Globus pallidus (tissue), 1 donor: ENCODE measurements at places on chromosomes 13 and 19.

DNA sequence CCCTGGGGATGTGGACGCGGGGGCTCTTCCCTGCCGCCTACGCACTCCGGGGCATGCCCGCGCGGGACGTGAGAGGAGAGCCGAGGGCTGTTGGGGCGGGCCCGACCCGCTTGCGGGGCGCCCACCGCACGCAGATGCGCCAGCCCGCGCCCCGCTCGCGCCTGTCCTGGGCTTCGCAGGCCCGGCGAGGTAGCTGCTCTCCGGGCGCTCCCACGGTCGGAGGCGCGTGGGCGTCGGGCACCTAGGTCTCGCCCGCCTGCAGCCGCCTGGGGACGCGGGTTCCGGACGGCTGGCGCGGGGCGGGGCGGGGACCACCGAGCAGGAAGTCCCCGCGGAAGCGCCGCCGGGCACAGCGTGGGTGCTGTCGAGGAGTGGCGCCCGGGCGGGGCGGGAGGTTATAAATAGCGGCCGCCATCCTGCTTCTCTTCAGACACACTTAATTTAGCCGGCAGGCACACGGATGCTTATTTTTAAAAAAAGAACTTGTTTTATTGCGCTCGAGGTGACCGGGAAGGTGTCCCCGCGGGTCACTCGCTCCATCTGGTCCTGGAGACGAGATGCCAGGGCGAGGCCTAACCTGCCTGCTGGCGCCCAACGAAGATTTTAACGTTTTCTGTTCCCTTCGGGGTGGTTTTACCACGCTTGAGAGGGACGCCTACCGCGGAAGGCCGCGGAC, 561 bp upstream of the GJA3 start:
- no peak for DNase-seq

DNA sequence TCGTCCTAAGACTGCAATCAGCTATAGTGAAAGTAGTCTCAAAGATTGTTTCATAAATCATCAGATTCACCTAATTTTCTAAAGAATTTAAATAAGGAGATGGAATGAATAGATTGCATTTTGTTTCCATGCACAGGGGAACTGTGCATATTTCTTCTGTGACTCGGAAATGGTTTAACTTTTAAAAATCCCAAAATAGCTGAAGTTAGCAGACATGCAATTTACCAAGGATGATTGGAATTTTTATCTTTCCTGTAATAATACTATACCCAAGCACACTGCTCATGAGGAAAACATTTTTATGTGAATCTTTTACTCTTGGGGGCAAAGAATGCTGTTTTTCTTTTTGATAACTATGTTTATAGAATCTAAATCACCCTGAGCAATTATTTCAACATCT, 15.0 kb upstream of the LMO7 start:
- DNase-seq = no peak

GRCh38 chr19:57052081-57052480, 67.7 kb upstream of the USP29 start:
- DNase-seq = no peak

- no peak for DNase-seq
Measured at GRCh38 chr13:20195801-20196200, 3.1 kb upstream of the GJB2 start.

DNA sequence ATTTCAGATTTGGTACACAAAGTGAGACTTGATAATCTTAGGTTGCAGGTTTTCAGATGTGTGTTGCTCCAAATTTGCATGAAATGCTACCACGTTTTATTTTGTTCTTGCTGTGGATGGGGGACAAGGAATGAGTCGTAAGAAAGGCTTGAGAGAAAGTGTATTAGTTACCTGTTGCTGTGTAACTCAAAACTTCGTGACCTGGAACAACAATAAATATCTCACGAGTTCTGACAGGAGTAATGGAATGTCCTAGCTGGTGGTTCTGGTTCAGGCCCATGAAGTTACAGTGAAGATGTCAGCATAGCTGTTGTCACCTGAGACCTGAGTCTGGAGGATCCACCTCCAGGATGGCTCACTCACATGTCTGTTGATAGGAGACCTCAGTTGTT, 1.2 kb downstream of the ZNF8 start:
- no peak for DNase-seq

- DNase-seq = no peak
Measured at GRCh38 chr19:47682939-47683338, 30.3 kb upstream of the EHD2 start.

DNA sequence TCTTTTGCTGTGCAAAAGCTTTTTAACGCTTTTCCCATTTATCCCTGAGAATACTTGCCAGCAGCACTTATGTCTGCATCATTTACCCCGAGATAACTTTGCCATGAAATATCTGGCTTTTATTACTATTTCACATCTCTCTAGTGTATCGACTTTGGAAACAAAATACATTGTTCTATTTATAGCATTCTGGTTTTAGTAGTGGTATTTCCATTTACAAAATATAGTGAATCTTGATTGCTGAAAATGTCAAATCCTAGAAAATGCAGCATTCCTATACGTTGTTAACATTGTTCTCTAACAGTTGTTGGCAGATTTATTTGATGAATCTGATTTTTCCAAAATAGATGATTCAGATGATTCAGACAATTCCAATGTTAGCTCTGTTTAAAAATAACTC, 189.3 kb upstream of the SPRY2 start:
- no peak for DNase-seq

DNA sequence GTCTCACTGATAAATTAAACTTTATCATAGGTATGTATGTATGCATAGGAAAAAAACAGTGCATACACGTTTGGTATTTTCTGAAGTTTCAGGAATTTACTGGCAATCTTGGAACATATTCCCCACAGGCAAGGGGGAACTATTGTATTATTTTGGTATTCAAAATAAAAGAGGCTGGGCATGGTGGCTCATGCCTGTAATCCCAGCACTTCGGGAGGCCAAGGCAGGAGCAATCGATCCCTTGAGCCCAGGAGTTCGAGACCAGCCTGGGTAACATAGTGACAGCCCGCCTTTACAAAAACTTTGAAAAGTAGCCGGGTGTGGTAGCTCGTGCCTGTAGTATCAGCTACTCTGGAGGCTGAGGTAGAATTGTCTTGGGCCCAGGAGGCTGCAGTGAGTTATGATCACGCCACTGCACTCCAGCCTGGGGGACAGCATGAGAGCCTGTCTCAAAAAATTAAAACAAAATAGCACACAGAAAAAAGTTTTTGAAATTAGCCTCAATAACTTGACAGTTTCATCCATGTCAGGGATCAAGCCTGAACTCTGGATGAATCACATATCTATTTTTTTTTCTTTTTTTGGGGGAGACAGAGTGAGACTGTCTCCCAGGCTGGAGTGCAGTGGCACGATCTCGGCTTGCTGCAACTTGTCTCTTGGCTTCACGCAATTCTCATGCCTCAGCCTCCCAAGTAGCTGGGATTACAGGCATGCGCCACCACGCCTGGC, 29.1 kb upstream of the HOMER3 start:
- DNase-seq = no peak

- peak; percentile 60 for DNase-seq
Measured at GRCh38 chr19:42563352-42564210, 31.1 kb downstream of the CEACAM8 start.

GRCh38 chr13:46206143-46206542, 5.6 kb upstream of the LRRC63 start:
- DNase-seq = no peak

DNA sequence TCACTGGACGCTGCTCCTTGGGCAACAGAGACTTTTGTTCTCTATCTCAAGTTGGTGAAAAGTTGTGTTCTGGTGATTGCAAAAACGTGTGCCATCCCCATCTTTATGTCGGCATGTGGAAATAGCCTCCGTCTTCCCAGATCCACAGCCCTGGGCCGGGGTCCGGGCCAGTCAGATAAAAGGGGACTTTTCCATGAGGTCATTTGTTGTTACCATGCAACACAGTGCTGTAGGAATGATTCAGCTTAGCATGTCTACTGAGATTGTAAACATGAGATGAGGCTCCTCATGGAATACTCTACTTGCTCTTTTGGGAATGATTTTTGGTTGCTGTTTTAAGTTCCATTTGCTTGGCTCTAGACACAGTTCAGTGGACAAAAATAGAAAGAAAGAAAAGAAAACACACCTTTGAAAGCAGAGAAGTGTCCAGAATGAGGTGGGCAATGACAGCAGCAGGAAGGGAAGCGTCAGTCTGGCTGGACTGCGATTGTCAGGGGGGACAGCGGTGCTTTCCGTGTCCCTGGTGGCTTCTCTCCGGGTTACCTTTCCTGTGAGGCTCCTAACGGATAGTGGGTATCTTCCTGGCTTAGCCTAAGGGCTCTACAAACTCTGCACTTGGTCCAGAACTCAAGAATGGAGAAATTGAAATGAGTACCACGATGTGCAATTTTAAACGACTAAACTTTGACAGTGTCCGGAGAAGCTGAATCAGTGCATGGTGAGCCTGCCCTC, 91.6 kb downstream of the TEX29 start:
- DNase-seq = no peak

GRCh38 chr19:11018179-11018578, 57.3 kb downstream of the SMARCA4 start:
- DNase-seq = no peak

DNA sequence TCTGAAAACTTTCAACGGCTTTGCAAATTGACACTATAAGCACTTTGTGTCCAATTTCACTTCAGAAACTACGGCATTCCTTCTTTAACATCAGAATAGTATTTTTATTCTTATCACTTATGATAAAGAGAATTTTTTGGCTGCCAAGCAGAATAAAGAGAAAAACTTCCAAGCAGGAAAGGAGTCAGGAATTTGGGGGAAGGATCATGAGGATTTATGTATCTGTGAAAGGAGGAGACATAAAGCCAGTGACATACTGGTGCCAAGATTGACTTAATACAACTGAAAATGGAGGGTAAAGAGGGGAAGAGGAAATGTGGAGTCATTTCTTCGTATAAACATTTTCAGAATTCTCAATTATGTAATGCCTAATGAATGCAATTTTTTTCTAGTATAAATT, 94.7 kb downstream of the RBM26 start:
- DNase-seq = no peak
